HuH-7.5 (cell line): ENCODE measurements at places on chromosomes 7 and 10.

DNA sequence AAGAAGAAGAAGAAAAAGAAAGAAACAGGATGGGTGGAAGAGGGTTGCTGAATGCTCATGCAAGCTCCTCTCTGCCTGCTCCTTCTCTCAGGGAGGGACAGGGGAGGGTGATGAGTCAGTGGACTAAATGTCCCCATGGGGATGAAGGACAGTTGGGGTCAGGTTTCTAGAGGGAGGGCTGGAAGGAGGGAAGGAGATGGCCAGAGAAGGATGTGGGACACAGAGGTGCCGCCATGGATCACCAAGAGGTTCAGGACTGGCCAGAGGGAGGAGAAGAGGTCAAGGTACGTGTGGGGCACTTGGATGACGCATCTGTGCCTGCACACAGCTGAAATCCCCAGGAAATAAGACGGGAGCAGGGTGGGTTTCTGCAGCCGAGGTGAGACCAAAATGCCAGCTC is 88.9 kb upstream of the GTF2I start:
- DNase-seq: no peak

- no peak for DNase-seq
Measured at GRCh38 chr7:144477348-144477747, 73.9 kb upstream of the NOBOX start.

GRCh38 chr10:11164551-11164802 is 146.8 kb downstream of the CELF2 start:
- no peak for DNase-seq

DNA sequence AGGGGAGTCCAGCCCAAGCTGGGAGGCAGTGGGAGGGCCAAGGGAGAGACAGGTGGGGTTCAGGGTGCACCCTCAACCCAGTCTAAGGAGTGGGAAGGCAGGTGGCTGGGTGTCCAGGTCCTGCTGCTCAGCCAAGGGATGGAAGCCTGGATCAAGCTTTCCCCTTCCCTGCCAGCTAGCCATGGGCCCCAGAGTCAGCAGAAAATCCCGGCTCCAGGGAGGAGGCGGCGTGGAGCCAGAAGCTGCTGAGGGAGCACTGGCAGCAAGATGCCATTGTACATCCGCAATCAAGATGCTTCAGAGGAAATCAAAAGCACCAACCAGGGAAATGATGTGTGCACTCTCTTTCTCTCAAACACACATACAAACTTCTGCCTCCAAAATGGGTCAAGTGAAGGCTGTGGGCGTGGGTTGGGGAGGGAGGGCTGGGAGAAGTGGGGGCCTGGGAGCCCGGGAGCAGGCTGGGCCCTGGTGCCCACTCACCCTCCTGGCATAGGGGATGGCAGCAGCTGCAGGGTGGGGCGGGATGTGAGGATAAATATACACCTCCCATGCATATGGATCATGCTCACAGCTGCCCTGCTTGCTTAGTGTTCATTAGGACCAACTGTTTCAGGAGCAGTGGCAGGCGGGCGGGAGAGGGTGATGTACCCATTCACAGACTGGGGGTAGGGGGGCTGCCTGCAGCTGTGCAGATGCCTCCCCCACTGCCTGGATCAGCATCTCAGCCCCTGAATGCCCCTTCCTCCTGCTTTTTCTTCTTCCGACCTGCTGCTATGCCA is 24.2 kb downstream of the TRIM8 start:
- DNase-seq: no peak

DNA sequence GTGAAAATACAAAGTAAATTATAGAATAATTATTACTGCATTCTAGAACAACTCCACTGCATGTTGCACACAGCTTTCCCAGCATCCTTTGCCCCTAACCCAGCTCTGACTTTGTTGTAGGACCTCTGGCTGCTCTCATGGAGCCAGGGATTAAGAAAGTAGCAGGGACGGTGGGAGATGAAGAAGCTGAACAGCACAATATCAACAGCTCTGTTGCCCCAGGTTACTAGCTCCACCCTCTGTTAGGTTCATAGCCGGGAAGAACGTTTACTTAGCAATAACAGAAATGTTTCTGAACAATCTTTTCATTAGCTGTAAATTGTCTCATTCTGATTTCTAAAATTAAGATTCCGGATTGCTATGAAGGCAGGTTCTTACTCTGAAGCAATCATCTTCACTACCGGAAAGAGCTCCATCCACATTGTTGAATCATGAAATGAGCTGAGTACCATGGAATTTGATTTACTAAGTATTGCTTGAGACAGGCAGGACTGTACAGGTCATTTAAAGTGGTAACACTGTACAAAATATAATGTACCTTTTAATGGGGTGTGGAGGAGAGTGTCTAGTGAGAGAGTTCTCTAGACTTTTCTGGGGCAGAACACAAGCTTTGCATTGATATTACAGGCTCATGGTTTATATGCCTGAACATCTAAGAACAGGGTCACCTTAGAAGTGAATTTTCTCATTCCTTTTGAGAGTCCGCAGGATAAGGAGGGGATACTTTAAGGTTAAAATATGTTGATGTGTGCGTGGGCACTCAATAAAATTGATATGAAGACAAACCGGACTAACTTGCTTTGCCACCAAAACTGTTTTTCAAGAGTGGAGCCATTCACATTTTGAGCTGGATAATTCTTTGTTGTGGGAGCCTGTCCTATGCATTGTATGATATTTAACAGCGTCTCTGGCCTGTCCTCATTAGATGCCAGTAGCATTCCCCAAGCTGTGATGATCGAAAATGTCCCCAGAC is 20.8 kb upstream of the RAB18 start:
- DNase-seq: no peak

DNA sequence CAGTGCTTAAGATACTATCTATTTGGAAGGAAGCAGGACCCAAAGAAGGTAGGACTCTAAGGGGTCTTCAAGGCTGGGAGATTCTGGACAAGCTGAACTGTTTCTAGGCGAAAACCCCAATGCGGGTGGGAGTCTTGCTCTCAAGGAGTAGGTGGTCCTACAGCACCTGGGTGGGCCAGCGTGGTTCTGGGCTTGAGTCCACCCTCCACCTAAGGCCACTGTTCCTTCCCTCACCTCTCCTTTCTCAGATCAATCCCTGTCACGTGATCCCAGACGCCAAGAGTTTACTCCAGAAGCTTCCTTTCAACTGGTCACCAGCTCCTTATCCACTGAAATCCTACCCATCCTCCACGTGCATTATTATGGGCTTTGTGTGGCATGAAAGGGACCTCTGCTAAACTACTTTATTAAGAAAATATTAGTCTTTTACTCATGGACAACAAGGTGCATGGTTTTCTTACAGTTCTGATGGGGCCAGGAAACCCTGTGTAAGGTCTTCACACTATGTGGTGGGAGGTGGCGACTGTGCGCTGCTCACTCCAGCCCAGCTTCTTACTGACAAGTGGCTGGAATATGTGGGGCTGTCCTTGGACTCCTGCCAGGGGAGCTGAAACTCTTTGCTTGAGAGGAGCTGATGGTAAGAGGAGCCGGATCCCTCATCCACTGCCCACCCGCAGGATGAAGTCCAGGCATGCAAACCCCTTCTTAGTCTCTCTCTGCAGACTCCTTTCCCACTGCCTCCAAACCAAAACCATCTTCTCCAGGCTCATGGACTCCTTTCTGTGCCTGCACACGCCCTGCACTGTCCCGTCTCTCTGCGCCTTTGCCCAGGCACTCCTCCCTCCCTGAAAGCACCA is 1.6 kb downstream of the ZNF746 start:
- DNase-seq: no peak

GRCh38 chr10:50919010-50919409 is 33.6 kb upstream of the A1CF start:
- no peak for DNase-seq

DNA sequence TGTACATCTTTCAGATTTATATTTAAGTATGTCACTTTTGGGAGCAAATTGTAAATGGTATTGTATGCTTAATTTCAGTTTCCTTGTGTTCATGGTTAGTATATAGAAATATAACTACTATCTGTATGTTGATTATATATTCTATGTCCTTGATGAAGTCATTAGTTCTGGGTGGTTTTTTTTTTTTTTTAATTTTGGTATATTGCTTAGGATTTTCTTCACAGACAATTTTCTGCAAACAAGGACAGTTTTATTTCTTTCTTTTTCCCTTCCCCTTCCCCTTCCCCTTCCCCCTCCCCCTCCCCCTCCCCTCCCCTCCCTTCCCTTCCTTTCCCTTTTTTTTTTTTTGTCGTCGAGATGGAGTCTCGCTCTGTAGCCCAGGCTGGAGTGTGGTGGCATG is 430.0 kb downstream of the TYW1 start:
- DNase-seq: no peak

GRCh38 chr7:122632238-122632637 is 66.7 kb downstream of the RNF133 start:
- no peak for DNase-seq

DNA sequence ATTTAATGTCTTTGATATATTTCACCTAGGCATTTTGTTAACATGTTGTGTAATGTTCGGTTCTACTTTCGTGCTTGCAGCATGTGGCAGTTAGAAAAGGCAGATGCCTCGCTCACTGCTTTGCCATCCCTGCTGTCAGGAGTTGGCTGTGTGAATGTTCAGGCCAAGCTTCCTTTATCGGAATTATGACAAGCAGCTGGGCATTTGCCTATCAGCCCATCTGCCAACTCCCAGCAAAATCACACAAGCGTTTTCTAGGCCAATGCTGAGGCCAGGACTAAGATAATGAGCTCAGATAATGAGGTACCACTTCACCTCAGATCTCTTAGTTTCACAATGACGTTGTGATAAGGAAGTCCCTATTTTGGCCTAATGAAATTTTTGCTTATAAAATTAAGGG is 212.7 kb upstream of the FAM3C start:
- no peak for DNase-seq

DNA sequence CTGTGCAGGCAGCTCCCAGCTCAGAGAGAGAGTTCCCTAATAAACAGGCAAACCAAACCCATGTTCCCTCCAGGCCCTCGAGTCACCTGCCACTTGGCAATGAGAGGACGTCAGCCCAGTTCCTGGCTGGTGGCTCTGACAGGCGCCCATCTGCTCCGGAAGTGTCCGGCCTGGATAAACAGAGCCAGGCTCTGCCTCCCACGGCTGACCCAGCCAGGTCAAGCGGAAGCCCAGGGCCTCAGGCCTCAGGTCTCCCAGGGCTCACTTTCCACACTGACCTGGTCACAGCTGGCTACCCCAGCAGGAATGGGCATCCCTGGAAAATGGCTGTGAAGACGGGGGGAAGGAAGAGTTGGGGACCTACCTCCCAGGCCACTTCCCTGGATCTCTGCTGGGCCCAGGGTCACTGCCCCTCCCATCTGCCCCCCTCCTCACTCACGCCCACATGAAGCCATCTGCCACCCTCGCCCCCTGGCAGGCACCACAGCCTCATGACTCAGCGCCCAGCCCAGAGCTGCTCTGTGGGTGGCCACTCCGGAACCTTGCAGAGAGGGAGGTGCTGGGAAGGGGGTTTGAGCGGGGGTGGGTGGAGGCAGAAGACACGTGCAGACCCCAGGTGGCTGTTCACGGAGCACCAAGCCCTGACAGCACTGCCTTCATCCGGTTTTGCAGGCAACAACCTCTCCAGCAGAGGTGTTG is 37.4 kb upstream of the DUSP5 start:
- no peak for DNase-seq

- DNase-seq: no peak
Measured at GRCh38 chr10:57979956-57980355, 287.7 kb downstream of the IPMK start.

DNA sequence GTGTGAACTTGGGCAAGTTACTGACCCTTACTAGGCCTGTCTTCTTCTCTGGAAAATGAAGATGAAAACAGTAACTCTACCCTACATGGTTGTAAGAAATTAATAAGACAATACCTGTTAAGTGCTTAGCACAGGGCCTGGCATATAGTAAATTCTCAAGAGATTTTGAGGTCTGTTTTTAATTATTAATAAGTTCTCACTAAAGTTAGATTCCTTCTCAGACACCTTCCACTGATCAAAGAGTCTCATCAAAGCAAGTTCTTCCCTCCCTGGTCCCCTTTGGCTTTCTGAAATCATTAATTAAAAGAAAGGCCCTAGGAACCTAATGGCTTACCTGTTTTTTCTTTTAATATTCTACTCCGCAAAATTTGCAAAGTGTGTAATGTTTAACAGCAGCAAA is 4.6 kb downstream of the TMEM140 start:
- no peak for DNase-seq

DNA sequence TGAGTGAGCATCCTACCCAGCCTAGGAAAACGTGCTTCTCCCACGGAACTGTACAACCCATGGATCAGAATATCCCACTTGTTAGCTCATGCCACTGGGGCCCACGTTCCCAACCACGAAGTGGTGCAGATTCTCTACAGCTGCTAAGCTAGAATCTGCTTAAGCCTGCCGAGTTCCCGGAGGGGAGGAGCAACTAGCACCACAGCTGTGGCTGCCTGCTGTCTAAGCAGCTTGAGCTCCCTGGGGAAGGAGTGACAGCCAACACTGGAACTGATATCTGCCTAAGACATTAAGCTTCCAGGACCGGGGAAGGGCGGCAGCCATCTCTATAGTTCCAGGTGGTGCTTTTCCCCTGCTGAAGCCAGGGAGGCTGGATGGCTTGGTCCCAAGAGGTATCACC is 334.7 kb upstream of the CHRM2 start:
- DNase-seq: no peak

DNA sequence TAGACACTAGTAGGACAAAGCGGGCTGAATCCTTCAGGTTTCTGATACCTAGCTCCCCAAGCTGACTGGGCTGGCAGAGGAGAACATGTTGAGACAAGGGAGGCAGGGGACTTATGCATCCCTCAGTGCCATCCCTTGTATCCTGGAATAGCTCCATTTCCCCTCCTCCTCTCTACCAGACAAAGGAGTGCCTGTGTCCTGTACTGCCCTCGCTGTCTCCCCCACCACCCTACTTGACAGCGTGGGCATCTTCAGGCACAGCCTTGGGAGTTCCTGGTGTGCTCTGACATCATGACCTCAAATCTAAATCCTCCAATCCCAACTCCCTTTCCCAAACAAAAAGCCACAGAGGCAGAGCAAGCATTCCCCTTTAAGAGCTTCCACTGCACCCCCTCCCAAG is 9.0 kb downstream of the SFXN3 start:
- no peak for DNase-seq

GRCh38 chr10:52951824-52952223 is 179.2 kb upstream of the MBL2 start:
- peak; percentile 17 for DNase-seq

DNA sequence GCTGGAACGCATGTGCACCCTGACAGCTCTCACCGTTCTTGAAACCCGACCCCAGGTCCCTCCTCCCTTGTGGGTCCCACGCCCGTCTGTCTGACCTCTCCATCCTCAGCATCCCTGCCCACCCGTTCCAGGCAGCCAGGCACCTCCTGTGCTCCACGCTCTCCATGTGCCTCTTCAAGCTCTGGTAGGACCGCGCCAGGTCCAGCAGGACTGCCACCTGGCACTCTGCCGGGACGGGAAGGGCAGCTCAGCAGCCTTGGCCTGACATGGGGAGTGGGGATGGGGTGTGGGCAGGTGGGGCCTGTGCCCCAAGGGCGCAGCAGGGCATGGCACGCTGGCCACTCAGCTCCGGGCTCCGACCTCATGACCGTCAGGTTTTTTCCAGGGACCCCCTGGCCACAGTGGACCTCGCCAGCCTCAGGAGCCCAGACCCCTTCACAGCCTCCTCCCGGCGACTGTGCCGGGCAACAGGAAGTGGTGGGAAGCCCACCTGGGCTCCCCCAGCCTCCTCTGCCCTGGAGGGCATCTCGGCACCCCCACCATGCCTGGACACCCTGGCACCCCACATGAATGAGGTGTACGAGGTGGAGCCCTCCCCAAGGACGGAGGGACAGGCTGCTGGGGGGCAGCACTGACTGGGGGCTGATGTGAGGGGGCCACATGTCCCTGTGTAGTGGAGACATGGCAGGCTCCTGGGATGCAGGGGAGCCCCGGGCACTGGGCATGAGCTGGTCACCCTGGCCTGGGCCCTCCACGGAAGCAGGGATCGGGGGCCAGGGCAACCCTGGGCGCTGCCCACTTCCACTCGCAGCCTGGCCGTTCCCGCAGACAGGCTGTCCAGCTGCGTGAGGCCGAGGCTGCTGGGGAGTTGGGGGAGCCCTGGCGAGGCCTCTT is 25.1 kb upstream of the NKX6-2 start:
- DNase-seq: no peak
